ENCODE measurements at places on chromosomes 7 and 10.

DNA sequence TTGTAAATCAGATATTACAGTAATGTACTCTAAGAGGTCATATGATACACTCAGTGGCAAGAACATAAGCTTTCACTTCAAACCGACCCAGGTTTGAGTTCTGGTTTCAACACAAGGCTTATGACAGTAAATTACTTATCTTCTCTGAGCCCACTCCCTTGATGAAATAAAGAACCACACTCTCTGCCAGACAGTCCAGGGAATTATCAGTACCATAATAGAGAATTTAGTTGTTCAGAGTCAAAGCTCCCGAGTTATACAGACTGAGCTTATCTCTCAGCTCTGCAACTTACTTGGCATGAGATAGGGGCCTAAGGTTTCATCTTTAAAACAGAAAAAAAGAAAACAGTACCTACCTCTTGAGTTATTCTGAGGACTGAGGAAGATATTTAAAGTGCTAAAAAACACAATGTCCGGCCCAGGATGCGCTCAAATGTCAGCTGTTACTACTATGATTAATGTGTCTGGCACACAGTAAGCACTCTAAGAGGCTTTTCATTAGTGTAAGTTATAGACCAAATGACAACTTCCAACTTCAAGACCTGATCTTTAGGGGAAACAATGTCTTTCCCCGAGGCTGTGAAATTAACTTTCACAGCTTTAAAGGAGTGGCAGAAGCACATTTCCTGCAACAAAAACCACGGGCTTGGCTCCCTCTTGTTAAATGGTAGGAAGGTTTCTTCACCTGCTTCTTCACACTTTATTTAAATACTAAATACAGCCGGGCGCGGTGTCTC lies 38.1 kb downstream of the UBE2H start:
- no peak for DNase-seq

DNA sequence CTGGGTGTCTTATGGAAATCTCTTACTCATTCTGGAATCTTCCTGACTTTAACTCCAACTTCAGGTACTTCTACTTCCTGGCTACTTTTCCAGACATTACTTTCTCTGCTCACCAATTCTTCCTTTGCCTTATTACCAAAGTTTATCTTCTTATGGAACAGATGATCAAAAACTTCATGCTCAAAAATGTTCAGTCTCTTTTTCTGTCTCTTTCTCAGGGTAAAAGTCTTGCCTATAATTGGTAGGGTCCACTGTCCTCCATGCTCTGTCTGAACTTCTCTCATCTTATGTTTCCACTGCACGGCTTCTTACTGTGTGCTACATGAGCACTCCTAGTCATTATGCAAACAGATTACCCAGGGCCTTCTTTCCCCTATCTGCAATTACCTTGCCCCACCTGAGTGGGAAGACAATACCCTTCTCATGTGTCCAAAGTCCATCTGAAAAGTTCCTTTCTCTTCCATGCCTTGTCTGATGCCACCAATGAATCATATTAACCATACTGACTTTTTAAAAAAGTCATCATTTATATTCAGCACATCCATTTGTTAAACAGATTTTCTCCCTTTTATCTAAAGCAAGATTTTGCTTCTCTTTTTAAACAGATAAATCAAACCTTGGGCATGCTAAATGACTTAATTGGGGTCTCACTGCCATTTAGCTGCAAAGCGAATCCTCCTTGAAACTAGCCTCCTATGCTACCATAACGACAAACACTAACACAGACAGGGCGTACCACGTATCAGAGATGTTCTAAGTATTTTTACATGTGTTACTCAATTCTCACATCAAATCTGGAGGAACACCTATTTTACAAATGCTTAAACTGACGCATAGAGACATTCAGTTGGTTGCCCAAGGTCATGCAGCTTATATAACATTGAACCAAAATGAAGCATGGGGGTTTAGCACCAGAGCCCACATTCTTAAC lies 48.8 kb downstream of the SEMA3C start:
- DNase-seq, result no peak

- DNase-seq, result no peak
Observed at GRCh38 chr10:119466655-119467054, 75.9 kb downstream of the RGS10 start.

DNA sequence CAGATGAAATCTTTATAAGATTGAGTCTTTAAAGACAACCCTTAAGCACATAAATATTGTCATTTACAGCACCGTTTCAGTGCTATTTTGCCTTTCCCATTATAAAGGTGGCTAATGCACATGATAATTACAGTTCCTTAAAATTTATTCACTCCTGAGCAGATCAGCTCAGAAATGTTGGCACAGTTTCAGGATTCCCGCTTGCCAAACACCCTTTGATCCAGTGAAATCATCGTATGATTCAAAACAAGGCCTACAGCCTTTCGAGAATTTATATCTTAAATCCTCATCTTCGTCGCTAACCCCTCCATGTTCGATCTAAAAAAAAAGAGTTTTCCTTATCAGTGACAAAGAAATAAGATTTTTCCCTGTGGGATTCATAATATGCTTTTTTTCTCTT lies 14.1 kb upstream of the SOSTDC1 start:
- no peak for DNase-seq

GRCh38 chr10:85538601-85539000 lies 828.0 kb downstream of the GRID1 start:
- no peak for DNase-seq

DNA sequence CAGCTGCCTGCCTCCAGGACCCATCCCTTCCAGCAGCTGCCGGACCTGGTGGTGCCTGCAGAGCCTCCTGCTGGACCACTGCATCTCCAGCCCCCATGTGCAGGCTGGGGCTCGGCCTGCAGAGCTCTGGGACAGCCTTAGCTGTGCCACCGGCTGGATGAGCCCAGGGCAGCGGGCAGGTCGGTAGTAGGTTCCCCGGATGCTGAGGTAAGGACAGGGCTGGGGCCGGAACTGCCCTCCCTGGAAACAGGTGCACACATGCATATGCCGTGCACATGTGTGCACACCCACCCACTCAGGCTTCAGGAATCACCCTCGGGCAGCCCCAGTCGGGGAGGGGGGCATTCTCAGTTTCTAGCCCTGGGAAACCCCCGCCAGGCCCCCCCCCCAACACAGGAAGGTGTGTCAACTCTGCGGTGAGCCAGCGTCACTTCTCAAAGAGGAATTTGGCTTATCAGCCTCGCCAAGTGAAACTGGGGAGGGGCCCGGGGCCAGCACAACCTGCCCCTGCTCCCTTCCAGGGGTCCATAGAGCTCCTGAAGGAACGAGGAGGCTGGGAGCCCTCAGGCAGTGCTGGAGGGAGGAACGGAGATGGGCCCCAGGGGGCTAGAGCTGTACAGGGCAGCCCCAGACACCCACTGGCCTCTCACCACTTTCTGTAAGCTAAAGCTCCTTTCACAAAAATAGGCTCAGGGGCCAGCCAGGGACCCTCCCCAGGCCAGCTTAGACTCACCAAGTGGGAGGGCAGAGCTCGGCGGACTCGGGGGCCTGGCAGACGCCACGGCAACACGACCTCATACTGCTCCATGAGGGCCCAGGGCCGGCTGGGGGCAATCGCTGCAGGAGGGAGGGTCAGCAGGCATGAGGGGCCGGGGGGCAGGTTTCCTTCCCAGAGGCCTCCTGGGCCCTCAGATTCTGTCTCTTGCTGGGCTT lies 1.7 kb downstream of the ADAM8 start:
- DNase-seq, result no peak

DNA sequence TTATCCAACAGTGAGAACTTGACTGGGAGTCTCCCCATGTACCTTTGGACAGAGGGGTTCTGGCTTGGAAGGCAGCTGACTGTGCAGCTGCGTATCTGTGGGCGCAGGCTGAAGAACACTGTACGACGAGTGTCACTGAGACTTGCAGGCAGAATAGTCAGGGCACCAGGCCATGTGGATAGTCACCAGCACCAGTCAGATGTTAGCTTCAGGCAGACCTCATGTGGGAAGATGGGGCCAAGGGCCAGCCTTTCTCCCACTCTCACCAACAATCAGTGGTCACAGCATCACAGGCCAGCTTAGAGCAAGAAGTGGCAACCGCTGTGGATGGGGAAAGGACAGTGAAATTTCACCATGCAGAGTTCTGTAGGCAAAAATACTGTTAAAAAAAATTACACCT lies 43.4 kb upstream of the GJD4 start:
- DNase-seq, result no peak
